ENCODE measurements at places on chromosomes 2 and 18. TPM values are rescaled to one million over a fixed set of nuclear protein-coding genes. Genes with fewer than 3 reads are reported as not detected.

GRCh38 chr2:68435615-68436014, 31.5 kb downstream of the FBXO48 start:
- no peak for DNase-seq

CXCR2 gene
- not detected for total RNA-seq

DNA sequence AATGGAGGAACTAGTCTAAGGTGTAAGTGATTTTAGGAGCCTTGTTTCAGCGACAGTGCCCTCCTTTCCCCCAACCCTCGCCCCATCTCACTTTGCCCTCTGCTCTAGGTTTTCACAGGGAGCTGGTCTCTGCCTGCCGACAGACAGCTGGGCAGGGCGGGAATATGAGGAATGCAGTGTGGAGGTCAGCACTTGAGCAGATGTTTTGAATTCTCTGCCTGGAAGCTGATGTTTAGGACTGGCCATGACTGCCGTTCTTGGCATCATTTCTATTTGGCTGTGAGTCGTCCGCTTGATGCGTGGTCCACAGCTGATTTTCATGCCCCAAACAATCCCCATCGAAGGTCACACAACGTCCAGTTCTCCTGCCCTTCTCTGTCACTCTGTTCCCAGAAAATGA, 55.1 kb upstream of the SIX3 start:
- no peak for DNase-seq

GRCh38 chr18:48636436-48636835, 97.6 kb downstream of the CTIF start:
- no peak for DNase-seq

GRCh38 chr2:63755965-63756364, 85.7 kb upstream of the UGP2 start:
- no peak for DNase-seq

MAP2 gene
- not detected for total RNA-seq

- DNase-seq = no peak
Observed at GRCh38 chr18:55322178-55322735, 265.7 kb downstream of the TCF4 start.

GRCh38 chr2:37555457-37555856, 116.0 kb downstream of the CDC42EP3 start:
- no peak for DNase-seq

DNA sequence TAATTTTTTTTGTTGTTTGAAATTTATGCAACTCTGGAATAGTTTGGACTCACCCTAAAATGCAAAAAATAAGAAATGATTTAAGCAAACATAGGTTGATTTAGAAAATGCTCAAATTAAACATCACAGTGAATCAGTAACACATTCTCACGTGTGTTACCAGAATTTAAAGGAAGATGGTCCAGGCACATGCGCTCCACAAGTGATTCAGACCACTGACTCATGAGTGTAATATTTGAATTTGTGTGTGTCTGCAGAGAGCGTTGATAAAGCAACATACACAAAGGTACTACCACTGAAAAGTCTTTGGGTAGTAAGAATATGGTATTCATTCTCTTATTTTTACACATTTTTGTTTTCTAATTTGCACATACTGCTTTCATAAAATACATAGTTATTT, 7.9 kb downstream of the SS18 start:
- DNase-seq = no peak

GRCh38 chr2:209471037-209471436, 47.2 kb downstream of the MAP2 start:
- no peak for DNase-seq

MRPS9 gene
- total RNA-seq = 51.8 TPM

IMPA2 gene
- 14.0 TPM for total RNA-seq

GRCh38 chr18:36331521-36331971, 34.0 kb downstream of the FHOD3 start:
- DNase-seq = no peak

ALPG gene
- not detected for total RNA-seq

- no peak for DNase-seq
Observed at GRCh38 chr2:234286118-234286598, 210.7 kb downstream of the ARL4C start.

DNA sequence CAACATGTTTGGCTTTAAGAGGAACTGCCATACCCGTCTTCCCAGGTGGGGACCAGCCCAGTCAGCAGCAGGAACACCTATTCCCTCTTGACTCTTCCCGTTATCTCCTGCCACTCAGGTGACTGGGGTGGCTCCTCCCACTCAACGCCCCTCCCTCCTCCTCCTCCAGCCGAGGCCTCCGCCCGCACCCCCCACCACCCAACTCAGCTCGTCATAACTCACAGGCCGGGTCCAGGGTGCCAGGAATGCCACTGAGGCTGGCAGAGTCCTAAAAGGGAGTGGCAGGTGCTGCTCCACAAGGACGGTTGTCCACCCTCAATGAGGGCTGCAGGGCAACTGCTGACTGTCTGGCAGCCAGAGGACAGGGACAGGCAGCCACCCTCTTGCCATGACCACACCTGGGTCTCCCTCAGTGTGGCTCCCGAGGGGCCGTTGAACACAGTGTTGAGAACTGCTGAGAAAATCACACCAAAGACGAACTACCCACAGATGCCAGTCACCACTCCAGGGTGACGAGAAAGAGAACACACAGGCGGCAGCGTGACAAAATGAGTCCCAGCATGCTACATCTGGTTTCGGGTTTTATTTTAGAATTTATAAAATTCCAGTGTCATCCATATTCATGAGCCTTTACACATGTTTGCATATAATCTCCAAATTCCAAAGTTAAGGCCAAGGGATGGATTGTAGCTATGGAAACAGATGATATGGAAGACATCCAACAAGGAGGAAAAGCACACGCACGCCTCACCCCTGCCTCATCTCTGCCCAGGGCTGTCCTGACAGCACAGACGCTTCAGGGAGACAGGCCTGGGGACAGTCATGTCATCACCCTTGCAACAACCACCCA, 38.5 kb downstream of the ANO7 start:
- DNase-seq = no peak

DNA sequence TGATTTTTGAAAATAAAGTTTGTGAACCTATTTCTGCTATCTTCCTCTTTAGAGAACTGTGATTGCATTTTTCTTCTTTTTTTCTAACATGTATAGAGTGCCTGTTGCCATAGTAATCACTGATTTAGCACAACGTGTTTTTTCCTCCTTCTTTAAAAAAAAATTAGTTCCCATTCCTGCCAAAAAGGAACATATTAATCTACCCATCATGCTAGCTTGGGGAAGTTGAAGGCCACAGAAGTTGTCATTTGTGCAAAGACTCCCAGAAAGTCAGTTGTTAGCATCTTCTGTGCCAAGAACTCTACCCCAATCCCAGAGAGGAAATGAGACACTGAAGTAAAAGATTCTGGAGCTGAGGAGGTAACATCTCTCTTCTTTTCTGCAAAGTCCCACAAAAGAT, 57.3 kb downstream of the SLC8A1 start:
- DNase-seq = no peak

RSAD2 gene
- total RNA-seq = 1.00 TPM

DNA sequence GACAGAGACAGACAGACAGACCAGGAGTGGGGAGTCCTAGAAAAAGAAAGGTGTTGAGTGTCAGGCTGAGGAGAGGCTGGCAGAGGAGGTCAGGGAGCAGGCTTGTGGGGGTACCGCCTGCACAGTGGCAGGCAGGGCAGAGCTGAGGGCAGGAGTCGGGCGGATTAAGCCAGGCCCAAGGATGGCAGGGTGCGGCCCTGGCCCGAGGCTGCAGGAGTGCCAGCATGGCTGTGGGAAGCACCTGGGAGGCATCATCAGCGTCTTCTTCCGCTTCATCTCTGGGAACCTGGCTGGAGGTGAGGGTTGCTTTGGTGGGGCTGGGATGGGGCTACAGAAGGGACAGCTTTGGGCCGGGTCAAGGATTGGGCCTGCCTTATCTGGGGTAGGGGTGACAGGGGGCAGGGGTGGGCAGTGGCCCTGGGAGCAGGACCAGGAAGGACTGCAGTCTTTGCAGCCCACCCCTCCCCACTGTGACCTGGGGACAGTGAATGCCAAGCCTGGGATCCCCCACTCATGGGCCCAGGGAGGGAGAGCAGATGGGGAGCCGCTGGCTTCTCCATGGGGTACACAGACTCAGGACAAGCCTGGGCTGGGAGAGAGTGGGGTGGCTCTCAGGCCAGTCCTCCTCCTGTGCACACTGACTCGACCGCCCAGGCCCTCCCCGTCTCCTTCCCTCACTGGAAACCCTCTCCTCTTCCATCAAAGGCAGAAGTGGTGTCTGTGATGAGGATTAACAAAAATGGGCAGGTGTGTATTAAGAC, 20.7 kb downstream of the KCNIP3 start:
- DNase-seq = no peak

CFC1 gene
- not detected for total RNA-seq

- no peak for DNase-seq
Observed at GRCh38 chr2:128236491-128237035, 82.1 kb downstream of the HS6ST1 start.

DNA sequence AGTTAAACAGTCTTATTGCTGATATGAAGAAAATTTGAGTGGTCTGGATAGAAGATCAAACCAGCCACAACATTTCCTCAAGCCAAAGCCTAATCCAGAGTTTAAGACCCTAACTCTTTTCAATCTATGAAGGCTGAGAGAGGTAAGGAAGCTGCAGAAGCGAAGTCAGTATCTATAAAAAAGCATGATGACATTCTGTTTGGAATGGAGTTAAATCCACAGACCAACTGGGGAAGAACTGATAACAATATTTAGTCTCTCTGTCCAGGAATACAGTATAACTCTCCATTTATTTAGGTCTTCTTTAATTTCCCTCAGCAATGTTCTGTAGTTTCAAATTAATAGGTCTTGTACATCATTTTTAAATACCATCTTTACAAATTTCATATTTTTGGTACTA, 16.0 kb downstream of the PIGN start:
- DNase-seq = no peak

GRCh38 chr2:74066491-74067203, 81.1 kb downstream of the BOLA3 start:
- DNase-seq = no peak

- DNase-seq = no peak
Observed at GRCh38 chr2:32498306-32498705, 129.5 kb upstream of the TTC27 start.

RGPD8 gene
- 15.5 TPM for total RNA-seq

GRCh38 chr2:68828887-68829708, 42.1 kb downstream of the BMP10 start:
- DNase-seq = peak; percentile 58

DNA sequence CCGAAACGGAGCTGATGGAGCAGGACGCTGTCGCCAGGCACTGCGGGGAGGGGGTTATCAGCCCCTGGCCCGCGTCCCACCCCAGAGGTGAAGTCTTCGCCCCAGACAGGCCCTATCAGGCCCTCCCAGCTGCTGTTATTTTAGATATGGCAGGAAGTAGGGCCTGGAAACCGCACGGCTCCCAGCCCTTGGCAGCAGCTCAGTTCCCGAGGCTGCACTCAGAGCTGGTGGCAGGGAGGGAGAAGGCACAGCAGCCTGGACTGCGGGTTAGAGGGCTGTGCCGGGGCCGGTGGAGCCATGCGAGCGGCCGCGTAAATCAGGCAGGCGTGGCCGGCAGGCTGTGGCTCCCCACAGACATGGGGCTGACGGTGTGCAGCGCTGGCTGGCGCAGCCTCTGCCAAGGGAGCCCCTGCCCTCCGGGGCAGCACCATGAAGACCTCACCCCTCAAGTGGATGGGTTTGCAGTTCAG, 111.4 kb downstream of the NFATC1 start:
- no peak for DNase-seq

PROKR1 gene
- total RNA-seq = 0.09 TPM
